ENCODE measurements at places on chromosomes 12 and 14.

DNA sequence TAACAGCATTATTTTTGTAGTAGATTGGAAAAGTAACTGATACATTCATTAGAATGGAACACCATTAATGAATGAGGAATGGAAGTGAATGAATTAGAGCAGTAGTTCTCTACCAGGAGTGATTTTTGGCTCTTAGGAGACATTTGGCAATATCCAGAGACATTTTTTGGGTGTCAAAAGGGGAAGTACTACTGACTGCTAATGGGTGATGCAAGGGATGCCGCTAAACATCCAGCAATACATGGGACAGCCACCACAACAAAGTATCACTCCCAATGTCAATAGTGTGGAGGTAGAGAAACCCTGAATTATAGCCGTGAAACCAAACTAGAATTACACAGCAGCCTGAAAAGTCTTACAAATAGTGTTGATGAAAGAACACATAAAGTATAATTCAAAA, 1.5 kb downstream of the CHURC1 start:
- no peak for DNase-seq

DNA sequence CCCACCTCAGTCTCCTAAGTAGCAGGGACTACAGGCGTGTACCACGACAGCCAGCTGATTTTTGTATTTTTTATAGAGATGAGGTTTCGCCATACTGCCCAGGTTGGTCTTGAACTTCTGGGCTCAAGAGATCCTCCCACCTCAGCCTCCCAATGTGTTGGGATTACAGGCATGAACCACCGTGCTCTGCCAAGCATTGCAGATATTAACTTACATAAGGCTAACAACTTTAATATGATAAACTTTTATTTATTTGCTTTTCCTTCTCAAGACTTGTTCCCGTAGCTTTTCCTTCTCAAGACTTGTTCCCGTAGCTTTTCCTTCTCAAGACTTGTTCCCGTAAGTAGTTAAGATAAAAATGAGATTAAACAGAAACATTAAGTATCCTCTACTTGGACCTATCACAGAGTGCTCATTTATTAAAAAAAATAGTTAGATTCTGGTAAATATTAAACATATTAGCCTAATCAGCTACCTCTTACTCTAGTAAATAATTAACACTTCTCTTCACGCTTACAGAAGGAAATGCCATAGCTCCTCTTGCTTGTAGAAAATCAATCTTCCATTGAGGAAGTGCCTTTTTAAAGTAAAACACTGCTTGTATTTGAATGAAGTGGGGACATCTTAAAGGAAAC, 157.7 kb upstream of the KITLG start:
- DNase-seq: no peak

DNA sequence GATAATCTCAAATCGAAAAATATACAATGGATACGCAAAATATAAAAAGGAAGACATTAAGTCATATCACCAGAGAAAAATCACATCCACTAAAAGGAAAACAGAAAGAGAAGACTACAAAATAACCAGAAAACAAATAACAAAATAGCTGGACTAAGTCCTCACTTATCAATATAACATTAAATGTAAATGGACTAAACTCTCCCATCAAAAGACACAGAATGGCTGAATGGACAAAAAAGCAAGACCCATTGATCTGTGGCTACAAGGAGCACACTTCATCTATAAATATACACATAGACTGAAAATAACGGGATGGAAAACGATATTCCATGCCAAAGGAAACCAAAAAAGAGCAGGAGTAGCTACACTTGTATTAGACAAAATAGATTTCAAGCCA, 161.0 kb upstream of the PRKD1 start:
- DNase-seq: no peak

DNA sequence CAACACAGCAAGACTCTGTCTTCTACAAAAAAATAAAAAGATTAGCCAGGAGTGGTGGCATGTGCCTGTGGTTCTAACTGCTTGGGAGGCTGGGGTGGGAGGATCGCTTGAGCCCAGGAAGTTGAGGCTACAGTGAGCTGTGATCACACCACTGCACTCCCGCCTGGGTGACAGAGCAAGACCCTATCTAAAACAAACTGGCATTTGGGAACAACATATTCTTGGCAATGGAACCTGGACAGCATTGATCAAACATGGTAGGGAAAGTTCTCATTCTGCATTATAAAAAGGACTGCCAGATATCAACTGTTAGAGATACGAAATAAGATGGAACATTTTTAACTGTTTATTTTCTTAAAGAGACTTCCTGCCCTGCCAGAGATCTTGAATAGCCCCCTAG, 81.5 kb downstream of the PPP2R5C start:
- no peak for DNase-seq

- no peak for DNase-seq
Measured at GRCh38 chr12:110182281-110182680, 58.1 kb downstream of the IFT81 start.
